AG09309 (cell line): ENCODE measurements at places on chromosomes 3 and 15.
A peak's percentile ranks its signal among the peaks of the same experiment; 100 is the strongest.

- DNase-seq: no peak
These were observed 25.8 kb downstream of the EFCAB12 start for GRCh38 chr3:129402616-129403015.

DNA sequence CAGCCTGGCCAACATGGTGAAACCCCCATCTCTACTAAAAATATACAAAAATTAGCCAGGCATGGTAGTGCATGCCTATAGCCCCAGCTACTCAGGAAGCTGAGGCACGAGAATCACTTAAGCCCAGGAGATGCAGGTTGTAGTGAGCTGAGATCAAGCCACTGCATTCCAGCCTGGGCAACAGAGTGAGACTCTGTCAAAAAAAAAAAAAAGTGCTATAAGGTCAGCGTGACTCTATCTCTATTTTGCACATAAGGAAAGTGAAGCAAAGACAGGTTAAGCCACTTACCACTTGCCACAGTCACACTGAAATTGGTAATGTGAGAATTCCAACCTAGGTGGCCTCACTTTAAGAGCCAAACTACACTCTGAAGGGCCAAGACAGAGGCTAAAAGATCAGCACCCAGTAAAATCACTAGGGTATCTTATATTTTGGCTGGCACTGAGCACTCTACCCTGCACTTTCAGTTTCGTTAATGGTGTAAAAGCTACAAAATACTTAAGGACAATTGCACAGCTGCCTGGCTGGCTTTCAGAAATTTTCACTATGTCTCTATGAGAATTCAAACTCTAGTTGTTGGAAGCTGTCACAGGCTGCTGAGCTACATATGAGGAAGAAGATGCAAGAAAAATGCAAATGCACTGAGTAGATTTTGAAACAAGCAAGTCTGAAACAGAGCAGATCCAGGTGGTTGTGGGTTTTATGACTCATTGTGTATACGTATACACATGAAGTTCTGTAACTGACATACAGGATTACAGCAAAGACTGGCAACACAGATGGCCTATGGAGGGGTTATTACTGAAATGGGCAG lies 32.7 kb downstream of the TRANK1 start:
- DNase-seq: peak; percentile 27

- no peak for DNase-seq
These were observed 2.1 kb downstream of the CYP1A1 start for GRCh38 chr15:74723187-74723586.

- peak; percentile 37 for DNase-seq
These were observed 1.2 kb upstream of the PLIN1 start for GRCh38 chr15:89680282-89680873.

DNA sequence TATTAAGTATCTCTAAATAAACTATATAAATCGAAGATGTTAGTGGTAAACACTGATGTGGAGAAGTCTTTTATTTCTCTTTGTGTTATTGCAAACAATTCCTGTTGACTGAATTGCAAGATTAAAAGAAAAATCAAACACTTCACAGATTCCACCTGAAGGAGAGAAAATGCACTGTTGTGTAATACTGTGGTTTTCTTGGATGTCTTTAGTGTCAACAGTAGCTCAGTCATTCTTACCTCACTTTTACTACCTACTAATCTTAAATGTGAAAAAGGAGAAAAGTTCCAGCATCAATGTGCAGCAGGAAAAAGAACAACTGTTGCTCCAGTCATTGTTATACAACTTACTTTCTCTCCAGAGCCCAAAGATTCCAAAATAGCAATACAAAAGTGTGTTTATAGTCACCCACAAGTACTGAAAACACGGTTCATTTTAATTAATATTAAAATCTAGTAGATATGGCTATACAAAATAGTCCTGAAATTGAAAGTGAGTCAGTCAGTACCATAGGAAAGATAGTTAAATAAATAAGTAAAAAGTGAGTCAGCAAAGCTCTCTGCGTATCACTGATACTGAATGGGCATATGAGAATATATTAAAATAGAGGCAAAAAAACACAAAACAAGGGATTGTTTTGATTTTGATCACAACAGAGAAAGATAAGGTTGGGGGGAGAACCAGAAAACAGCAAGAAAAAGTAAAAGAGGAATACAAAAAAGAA lies 90.5 kb upstream of the CSPG5 start:
- no peak for DNase-seq

GRCh38 chr3:78201091-78201490 lies 1161.2 kb downstream of the ROBO2 start:
- no peak for DNase-seq

DNA sequence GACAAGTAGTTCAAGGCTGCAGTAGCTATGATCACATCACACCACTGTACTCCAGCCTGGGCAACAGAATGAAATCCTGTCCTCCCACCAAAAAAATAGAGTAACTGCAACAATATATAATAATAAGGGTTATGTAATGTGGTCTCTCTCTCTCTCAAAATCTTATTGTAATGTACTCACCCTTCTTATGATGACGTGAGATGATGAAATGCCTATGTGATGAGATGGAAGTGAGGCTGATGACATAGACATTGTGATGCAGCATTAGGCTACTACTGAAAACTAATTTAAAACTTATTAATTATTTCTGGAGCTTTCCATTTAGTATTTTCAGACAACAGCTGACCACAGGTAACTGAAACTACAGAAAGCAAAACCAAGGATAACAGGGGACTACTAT lies 27.4 kb downstream of the TASOR start:
- no peak for DNase-seq

- no peak for DNase-seq
These were observed 143.2 kb upstream of the ARHGEF26 start for GRCh38 chr3:153978006-153978405.

GRCh38 chr3:16222547-16222946 lies 42.2 kb downstream of the DPH3 start:
- DNase-seq: no peak

DNA sequence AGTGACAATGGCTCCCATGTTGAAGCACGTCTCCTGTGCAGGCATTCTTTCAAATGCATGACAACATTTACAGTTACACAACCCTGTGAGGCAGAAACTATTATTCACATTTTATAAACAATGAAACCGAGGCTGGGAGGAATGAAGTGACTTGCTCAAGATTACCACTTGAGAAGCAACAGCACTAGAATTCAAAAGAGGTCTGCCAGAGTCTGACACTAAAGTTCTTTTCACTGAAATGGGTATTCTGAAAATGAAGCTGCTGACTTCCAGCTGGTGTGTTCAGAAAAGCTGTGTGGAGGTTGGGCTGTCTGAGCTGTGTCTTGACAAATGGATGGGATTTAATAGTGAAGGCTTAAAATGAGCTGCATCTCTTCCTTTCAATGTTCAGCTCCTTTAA lies 104.4 kb downstream of the THSD4 start:
- DNase-seq: peak; percentile 76
